ENCODE measurements at places on chromosomes 3 and 15.

DNA sequence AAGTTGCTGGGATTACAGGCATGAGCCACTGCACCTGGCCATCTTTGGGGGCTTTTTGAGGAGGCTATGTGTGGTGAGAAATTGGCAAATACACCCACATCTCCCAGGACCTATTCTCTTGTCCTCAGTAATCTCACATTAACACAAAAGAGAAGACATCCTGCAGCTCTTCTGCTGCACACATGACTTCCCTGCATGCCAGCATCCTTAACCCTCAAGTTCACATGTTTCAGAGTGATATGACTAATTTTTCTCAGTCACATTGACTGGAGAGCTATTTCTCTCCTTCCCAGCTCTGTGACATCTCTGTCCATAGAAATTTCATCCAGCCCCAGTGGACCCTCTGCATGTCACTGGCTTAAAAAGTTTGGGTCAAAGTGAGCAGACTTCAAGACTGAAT lies 1.9 kb upstream of the SKIC8 start:
- DNase-seq: no peak

DNA sequence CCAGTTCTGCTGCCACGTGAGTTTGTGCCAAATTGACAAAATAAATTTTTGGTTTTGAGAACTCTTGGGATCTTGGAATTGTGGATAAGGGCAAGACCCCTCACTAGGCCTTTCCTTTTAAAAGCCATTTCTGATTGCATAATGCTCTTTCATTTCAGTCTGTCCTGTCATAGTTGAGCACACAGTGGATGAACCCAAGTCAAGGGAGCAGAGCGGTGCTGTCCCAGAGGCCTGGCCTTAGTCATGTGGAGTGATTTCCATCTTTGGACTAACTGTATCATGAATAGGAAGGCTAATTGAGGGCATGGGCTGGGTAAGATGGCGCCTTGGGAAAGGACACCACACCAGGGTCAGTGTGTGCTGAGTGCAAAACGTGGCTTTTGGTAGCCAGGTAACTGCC lies 304.0 kb downstream of the UACA start:
- no peak for DNase-seq

DNA sequence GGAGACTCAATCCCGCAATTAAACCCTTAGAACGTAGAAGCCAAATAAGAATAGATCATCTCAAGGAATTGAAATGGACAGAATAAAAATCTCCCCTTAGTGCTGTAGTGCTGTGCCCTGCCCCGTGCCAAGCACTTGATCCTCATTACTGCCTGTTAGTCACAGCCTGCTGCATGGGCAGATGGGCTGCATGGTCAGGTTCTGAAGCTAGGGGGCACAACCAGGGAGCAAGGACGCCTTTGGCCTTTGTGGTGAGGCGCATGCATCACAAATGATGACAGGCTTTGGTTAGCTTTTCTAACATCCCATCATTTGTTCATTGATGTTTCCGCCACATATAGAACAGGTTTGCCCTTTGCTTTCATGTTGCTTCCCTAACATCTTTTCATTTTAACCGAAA lies 336.3 kb upstream of the ADAMTS9 start:
- no peak for DNase-seq

GRCh38 chr3:125967156-125967555 lies 1.8 kb upstream of the ROPN1B start:
- no peak for DNase-seq

- DNase-seq: no peak
Measured at GRCh38 chr3:63060412-63060811, 185.2 kb upstream of the CADPS start.

- DNase-seq: no peak
Measured at GRCh38 chr3:54865316-54865715, 62.5 kb downstream of the LRTM1 start.

- DNase-seq: no peak
Measured at GRCh38 chr3:181699171-181699903, 12.4 kb upstream of the SOX2 start.

DNA sequence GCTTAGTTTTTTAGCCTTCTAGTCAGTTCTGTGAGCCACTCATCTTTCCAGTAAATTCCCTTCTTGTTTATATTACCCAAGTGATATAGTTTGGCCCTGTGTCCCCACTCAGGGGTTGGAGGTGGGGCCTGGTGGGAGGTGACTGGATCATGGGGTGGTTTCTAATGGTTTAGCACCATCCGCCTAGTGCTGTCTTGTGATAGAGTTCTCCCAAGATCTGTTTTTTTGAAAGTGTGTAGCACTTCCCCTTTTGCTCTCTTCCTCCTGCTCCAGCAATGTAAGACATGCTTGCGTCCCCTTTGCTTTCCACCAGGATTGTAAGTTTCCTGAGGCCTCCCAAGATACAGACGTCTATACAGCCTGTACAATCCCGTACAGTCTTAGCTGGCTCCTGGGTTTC lies 53.7 kb upstream of the INO80 start:
- no peak for DNase-seq

DNA sequence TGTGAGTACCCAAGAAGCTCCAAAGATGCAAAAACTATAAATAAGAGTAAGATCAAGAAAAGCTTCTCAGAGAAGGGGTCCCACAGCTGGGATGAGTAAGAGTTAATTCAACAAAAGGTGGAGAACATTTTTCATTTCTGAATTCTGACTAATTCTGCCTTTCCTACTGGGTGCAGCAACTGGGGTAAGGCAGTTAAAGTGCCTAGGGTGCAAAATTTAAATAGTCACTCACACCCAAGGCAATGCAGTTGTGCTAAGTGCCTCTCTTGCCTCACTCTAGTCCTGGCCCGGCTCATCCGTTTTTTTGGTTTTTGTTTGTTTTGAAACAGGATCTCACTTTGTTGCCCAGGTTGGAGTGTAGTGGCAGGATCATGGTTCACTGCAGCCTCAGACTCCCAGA lies 240.2 kb downstream of the TP63 start:
- no peak for DNase-seq

GRCh38 chr3:14274612-14274936 lies 96.0 kb downstream of the LSM3 start:
- no peak for DNase-seq

DNA sequence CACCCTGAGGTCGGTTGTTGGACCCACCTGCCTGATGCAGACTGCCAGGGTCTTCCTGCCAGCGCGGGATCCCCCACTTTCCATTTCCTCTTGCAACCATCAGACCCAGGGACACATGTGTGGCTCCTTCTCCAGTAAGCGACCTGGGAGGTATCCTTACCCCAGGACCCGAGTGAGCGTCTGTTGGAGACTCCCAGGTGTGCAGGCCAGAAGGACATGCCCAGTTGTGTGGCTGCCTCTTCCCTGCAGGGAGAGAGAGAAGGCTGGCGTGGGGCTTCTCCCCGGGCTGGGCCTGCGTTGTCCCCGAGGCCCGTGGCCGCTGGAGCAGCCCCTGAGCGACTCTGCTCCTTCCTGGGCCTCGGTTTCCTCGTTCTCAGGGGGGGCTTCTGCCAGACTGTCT lies 56.8 kb downstream of the APBA2 start:
- DNase-seq: no peak

- DNase-seq: no peak
Measured at GRCh38 chr15:40942878-40943277, 10.4 kb upstream of the CHAC1 start.

Data from activated CD4-positive, alpha-beta T cell treated with anti-CD3 and anti-CD28 coated beads for 1 hour (primary cell).